G401 (cell line): ENCODE measurements at places on chromosomes 1 and 21. TPM values are rescaled to one million over a fixed set of nuclear protein-coding genes. Genes with fewer than 3 reads are reported as not detected.

The SLC45A1 gene
- total RNA-seq: 3.6 and 9.5 TPM in 2 replicates

The CTH gene
- total RNA-seq: 3.0 and 9.7 TPM in 2 replicates

The MACO1 gene
- total RNA-seq: 79.2 and 84.0 TPM in 2 replicates

The SYCP1 gene
- not detected in 2 replicates for total RNA-seq

The ADORA3 gene
- total RNA-seq: not detected in 2 replicates

The AMPD2 gene
- total RNA-seq: 90.0 and 101 TPM in 2 replicates

- DNase-seq: no peak
Observed at GRCh38 chr21:37770461-37770860, 145.8 kb downstream of the KCNJ6 start.

DNA sequence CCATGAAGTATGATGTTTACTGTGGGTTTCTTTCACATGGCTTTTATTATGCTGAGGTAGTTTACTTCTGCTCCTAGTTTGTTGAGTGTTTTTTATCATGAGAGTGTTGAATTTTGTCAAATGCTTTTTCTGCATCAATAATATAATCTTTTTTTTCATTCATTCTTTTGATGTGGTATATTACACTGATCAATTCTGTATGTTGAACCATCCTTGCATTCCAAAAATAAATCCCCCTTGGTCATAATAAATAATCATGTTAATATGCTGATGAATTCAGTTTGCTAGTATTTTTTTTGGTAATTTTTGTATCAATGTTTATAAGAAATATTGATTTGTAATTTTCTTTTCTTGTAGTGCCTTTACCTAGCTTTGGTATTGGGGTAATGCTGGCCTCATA lies 97.9 kb upstream of the ZNF648 start:
- no peak for DNase-seq

DNA sequence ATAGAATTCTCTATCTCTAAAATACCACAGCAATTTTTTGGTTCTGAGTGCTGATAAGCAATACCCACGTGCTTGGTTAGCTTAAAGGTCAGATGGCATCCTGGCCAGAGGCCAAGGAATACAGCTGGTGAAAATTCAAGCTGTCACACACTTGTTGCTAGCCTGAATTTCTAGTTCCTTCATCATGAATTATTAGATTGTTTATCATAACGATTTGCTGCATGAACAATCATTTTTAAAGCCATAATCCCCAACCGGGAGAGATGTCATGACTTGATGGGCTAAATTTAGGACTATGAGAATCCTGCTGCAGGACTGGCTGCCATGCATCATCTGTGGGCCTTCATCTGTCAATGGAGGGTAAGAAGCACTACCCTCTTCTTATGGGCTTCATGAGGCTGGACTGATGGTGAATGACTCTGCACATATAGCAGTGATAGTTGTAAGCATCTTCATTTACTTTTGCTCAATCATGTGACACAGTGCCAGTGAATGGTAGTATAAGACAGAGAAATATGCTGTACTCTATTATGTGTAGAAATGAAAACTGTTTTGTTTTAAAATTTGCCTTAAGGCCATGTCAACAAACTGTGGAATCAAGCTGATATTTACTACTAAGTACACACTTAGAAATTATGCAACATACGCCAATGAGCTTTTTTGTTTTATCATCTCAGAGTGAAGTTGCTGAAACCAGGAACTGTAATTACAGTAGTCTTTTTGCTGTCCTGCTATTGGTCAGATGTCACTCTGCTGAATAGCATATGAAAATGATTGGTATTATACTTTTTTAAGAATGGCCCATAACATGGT lies 80.5 kb upstream of the RALGPS2 start:
- DNase-seq: peak; percentile 8

GRCh38 chr1:21335750-21336224 lies 45.5 kb upstream of the ECE1 start:
- no peak for DNase-seq

DNA sequence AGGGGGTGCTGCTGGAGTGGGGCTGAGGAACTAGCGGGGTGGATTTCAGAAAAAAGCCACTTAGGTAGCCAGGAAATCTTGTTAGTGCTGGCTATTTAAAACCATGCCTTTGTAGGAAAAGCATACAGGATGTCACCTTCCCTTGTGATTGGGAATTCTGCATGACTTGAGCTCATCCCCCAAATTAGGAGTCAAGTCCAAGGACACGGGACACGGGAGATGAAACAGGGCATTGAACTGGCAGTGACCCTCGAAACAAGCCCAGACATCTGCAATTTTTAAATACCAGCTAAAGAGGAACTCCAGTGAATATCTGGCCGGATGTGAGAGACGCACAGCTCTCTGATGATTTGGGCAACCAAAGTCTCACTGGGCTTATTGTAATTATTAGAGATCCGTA lies 32.8 kb downstream of the C2CD2 start:
- DNase-seq: no peak

DNA sequence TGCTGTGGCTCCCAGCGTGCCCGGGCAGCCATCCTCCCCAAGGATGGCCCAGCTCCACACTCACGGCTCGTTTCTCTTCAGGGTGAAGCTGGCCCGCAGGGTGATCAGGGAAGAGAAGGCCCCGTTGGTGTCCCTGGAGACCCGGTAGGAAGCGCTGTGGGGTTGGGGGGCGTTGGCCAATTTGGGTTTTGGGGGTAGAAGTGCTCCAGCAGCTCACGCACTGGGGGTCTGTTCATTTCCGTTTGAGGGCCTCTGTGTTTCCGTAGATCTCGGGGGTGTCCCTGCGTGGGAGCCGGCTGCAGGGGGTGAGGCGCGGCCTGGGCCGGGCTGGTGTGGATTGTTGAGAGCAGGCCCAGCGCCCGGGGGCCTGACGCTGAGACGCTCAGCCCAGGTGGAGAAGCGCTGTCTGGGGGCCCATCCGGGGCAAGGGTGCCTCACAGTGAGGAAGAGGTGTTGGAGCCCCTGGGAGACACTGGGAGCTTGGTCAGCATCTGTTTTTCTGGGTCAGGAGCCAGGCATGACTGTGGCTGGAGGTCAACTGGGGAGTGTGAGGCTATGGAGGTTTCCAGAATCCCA lies 12.6 kb downstream of the COL6A1 start:
- DNase-seq: no peak

- no peak for DNase-seq
Observed at GRCh38 chr21:21175798-21176334, 177.7 kb downstream of the NCAM2 start.

DNA sequence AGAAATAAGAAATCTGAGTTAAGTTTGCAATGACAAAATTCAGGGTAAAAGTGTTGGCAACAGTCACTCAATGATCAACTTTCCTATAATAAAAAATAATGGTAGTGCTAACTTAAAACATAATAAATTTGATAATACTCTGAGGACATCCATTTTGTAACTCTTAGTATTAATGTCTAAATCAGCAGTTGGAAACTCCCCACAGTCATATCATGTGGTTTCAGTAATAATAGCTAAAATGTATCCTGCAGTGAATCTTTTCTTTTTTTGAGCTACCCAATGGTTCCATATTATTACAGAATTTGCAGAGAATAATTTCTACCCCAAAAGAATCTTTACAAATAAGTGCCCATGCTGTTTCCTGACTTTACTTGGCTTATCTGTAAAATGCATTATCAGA lies 286.7 kb downstream of the PTPRC start:
- DNase-seq: no peak

DNA sequence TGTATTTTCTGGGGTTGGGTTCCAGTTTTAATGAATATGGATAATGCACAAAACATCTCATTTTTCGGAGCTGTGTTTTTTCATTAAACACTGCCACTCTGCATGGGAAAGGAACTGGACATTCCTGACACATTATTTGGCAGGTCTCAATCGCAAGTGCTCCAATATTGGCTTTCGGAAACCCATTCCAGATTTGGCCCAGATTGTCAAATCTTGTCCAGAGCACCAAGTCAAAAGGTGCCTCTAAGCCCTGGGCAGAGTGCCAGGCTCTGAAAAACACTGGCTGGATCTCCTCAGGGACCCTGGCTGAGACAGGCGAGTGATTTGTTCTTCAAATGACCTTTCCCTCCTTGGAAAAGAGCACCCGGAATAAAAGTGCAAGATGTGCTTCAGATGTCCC lies 68.4 kb upstream of the MRPS6 start:
- DNase-seq: no peak

DNA sequence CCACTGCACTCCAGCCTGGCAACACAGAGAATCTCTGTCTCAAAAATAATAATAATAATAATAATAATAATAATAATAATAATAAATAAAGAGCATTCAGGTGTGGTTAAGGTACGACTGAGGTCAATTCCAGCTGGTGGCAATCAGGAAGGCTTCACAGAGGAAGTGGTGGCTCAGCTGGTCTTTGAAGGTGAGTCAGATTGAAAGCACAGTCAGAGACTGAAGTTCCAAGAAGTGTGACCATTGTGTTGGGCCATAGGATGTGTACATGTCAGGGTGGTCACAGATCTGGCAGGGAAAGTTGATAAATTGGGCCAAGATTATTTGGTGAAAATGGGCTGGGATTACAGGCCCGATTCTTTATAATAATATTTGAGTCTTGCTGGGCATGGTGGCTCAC lies 31.0 kb upstream of the MED18 start:
- DNase-seq: no peak

DNA sequence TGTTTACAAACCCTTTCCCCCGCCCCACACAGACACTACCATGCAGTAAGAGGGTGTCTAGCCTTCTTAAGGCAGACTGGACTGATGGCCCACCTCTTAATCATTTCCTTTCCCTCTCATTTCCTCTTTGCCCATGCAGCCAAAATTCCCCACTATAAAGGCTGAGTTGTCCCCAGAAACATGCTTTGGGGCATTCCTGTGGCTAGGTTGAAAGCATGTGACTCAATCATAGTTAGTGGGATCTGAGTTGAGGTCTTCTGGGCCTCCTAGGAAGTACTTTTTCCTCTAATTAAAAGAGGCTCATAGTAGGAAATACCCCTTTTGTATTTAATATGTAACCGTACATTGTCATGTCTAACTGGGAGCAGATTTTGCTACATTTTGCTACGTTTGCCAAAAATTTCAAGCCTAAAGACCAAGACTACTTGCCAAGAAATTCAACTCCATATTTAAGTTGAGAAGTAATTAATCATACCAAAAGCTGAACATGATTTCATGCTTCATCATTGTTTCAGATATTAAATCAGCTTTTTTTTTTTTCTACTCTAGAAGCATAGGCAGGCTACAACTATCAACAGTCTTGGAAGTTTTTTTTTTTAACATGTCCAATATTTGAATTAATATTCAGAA lies 174.7 kb downstream of the ADGRL4 start:
- DNase-seq: no peak

- DNase-seq: no peak
Observed at GRCh38 chr1:90357995-90358394, 359.1 kb downstream of the BARHL2 start.

- no peak for DNase-seq
Observed at GRCh38 chr1:79283451-79283850, 276.9 kb upstream of the ADGRL4 start.

DNA sequence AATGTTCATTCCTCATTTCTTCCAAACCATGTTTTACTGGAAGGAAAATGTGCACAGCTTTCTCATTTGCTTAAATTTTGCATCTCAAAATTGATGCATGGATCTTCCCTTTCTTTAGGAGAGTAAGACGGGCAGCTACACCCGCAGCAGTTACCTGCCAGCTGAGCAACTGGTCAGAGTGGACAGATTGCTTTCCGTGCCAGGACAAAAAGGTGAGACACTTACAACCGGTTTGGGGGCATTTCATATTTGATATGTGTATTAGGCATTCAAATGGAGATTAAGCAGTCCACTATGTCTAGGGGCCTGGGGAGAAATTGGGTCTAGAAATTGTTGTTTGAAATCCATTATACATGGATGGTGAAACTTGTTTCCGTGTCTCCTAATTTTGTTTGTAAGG lies 12.9 kb downstream of the C8A start:
- no peak for DNase-seq

DNA sequence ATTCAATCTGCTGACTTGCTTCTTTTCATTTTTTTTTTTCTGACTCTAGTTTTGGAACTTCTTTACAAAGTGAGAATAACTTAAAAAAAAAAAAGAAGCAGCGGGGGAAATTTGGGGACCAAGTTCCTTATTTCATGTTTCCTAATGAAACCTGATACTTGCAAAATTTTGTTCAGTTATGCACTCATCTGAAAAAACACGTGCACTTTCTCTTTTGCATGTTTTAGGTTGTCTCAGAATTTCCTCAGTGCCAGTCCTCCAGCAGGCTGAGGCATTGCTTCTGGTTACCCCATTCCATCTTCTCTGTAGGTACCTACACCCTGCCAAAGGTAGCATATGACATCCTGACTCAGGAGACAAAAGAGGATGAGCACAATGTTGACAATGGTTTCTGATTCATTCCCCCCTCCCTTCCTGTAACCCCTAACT lies 299.7 kb downstream of the GRIK1 start:
- peak; percentile 75 for DNase-seq

GRCh38 chr1:218259800-218260199 lies 25.3 kb upstream of the RRP15 start:
- no peak for DNase-seq

GRCh38 chr1:61053712-61054600 lies 28.4 kb upstream of the NFIA start:
- peak; percentile 46 for DNase-seq

DNA sequence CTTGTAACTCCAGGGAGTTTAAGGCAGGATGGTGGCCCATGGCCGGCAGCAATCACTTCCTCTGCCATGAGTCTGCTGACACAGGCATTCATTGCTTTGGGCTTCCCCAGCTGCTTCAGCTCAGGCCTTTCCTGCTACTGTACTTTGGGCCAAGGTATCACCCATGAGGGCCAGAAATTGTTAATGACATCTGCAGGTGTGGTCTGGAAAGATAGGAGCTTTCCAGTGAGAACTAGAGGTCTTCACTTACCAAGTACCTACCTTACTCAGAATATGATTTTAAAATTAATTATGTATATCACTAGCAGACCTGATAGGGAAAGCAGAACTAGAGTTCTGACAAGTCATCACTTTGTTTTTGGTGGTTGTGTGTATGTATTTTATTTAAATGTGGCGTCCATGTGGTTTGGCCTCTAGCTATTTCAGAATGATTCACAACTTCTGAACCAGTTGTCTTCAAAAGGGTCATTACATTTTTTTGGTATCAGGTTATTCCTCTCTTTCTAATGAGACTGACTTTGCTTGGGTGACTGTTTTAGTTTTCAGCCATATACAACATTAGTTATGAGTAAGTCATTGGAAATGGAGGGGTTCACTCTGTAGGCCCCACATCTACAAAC lies 2.7 kb downstream of the RGL1 start:
- DNase-seq: no peak

DNA sequence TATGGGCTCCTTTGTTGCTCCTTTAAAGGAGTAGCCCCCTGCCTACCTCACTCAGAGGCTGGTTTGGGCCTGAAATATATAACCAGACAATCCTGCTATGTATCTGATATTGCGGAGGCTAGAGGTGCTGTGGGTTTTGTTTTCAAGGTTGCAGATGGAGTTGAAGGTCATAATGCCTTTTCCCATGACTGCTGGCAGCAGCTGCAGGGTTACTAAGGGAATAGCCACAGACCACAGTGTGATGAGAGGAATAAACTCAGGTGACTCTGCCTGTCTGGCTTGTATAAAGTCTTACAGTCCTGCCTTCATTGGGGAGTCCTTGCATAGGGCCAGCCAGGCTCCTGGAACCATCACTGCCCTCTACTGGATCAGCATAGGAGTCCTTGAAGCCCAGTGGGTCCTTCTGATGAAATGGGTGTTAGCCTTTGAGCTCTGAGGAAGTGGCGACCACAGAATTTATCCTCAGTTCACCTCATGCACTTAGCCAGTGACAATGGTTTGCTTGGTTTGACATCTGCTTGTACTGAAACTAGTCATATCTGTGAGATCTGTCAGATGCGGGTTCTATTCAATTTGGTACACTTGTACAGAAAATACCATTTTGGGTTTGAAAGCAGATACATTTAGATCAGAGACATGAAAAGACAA lies 174.4 kb upstream of the HMCN1 start:
- DNase-seq: peak; percentile 30

- DNase-seq: no peak
Observed at GRCh38 chr1:31757204-31757679, 6.9 kb downstream of the ADGRB2 start.
